ENCODE measurements at places on chromosomes 13 and 19.

DNA sequence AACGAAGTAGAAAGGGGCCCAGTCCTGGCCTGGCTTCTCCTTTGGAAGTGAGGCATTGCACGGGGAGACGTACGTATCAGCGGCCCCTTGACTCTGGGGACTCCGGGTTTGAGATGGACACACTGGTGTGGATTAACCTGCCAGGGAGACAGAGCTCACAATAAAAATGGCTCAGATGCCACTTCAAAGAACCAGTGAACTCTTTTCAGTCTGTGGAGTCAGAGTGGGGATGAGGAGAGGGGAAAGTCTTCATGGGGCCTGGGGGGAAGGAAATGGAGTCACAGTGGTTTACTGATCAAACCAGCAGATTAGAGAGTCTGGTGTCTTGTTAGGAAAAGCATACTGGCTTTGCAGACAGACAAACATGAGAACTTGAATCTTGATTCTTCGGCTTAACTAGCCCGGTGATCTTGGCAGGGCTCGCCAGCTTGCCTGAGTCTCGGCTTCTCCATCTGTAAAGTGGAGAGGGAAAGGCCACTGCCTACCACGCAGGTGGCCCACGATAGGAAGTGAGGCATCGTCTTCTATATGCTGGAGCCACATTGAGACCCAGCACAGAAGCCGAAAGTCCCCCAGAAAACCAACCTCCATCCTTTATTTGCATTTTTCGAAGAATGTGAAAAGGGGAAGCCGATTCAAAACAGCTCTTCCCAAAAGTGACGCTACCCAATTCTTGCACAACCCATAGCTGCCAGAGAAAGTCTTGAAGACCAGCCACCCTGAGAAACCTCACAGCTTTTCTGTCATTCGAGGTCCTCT is at the start of gene FFAR1:
FFAR1 (plus strand) TSS at position 732 of the 759 bp plus-strand sequence. CDS start 3,650 bp downstream, outside the sequence.
- no peak for DNase-seq

- DNase-seq: no peak
These were observed 157.9 kb downstream of the UQCRFS1 start for GRCh38 chr19:29054886-29055675.

- DNase-seq: peak; percentile 88
These were observed 23.5 kb downstream of the KCTD15 start for GRCh38 chr19:33819880-33820781.

GRCh38 chr19:18742838-18743783 is 48.0 kb downstream of the COMP start:
- DNase-seq: peak; percentile 64

DNA sequence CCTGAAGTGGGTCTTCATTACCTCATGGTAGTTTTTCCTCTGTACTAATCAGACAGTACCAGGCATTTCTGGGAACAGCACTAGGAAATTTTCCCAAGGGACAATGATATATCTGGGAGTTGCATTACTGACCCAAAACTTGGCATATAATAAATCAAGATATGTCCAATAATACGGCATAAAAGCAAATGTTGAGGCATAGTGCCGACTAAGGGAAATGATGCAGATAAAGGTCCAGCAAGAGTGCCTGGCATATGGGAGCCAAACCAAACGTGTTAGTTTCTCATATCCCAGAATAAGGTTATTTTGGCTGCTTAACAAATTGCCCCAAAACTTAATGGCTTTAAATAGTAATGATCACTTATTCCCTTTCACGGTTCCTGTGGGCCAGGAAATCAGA is 12.1 kb upstream of the TDRD3 start:
- DNase-seq: no peak

DNA sequence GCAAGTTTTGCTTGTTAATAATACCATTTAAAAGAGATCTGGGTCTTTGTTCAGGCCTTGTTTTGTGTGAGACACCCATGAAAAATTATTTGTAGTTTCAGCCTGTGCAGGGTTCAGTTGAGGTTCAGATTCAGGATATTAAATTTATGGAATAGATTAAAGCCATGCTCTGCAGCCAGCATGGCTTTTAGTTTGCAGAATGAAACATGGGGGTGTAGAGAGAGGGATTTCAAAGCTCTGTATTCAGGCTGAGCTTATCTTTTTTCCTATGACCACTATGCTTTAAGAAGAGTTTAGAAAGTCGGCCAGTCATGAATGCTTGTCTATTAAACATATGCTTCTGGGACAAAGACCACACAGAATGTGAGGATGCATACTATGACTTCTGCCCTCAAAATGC is 73.6 kb downstream of the DCLK1 start:
- no peak for DNase-seq

DNA sequence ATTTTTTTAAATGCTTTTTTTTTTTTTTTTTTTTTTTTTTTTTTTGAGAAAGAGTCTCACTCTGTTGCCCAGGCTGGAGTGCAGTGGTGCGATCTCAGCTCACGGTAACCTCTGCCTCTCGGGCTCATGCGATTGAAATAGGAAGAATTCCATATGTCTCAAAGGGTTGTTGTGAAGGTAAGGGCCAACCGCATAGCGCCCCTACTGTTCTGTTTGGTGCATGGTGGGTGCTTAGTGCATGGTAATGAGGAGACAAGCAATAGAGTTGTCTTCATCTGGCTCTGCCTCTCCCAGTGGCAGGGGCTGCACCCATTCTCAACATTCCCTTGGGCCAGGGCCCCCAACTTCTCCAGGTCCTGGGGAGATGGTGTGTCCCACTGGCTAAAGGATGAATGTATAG is 68.7 kb downstream of the RASL11A start:
- peak; percentile 58 for DNase-seq

DNA sequence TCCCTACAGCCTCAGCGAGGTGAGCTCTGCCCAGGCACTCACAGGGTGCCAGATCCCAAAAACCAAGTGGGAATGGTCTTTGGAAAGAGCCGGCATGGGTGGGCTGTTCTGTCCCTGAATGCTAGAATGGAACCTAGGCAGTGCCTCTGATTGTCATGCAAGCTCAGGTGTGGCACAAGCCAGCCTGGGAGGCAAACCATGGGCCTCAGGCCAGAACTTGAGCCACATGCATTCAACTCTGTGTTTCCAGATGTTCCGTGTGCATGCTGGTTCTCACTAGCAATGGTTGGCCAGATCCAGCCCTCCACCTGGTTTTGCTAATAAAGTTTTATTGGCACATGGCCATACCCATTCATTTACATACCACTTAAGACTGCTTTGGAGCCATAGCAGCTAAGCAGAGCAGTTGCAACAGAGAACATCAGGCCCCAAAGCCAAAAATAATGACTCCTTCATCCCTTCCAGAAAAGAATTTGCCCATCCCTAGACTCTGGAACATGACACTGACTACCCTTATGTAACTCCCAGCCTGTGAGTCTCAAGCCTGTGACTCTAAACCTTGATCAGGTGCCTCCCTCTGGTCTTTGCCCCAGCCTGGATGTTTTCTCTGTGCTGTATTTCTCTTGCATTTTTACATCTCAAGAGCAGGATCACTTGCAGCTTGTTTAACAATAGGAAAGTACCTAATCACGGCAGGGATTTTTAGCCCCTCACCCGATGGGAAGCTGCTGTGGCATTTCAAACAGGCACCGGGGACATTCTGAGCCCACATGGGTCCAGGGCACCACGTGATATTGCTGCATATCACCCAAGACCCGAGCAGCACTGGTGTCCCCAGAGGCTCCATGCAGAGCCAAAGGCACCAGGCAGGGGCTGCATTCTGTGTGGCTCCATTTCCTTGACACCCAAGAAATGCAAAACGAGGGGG is 55.4 kb upstream of the USE1 start:
- DNase-seq: no peak

DNA sequence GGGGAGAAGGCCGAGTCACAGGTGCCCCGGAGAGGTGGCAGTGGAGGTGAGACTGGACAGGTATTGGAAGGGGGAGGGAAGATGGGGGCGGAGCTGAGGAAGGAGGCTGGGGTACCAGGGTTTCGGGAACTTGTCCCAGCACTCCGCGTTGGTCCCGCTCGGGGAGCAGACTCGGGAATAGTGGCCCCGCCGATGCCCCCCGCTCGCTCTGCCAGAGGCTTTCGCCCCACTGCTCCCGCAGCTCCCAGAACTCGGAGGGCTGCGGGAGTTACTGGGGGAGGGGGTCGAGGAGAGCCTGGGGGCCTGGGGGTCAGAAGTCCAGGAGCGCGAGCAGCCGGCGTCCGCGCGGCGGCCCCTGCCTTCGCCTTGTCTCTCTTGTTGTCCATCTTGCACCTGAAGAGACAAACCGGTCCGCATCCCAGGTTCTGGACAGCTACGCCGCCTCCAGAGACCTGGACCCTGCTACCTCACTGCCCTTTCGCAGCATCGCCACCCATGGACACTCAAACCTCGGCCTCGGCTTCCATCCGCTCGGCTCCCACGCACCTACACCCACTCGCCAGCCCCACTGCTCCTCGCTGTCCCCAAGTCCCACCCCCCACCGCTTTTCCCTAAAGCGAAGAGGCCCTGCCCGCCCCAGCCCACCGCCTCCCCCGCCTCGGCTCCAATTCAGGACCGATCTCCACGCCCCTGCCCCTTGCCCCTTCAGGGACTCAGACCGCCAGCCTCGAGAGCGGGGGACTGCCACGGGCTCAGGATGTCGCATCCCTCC is 700 bp downstream of the PRR36 start:
- no peak for DNase-seq

- no peak for DNase-seq
These were observed 20.8 kb upstream of the EPHX3 start for GRCh38 chr19:15253061-15253460.

- no peak for DNase-seq
These were observed 11.7 kb downstream of the NDUFB7 start for GRCh38 chr19:14559916-14560775.

DNA sequence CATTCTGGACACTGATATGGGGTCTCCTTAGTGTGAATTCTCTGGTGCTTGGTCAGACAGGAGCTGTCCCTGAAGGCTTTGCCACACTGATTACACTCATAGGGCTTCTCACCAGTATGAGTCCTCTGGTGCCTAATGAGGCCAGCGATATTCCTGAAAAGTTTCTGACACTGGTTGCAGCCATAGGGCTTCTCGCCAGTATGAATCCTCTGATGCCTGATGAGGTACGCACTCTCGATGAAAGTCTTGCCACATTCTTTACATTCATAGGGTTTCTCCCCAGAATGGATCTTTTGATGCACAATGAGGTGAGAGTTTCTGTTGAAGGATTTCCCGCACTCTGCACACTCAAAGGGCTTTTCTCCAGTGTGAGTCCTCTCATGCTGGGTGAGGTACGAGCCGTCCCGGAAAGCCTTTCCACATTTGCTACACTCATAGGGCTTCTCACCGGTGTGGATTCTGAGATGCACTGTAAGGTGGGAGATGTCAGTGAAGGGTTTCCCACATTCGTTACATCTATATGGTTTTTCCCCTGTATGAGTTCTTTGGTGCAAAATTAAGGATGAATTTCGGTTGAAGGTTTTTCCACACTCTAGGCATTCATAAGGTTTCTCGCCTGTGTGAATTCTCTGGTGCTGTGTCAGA is 22.4 kb downstream of the ZNF329 start:
- DNase-seq: no peak

DNA sequence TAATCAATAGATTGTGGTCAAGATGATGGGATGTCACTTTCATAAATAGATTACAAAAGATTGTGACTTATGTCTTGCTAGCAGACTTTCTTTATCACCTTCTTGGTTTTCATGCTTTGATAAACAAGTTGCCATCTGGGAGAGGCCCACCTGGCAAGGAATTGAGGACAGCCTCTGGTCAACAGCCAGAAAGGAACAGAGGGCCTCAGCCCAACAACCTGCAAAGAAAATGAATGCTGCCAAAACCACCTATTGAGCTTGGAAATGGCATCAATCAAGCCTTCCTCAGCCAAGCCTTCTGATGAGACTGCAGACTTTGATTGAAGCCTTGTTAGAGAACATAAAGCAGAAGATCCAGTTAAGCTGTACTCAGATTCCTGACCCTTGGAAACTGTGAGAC is 288.6 kb downstream of the SPRY2 start:
- no peak for DNase-seq

DNA sequence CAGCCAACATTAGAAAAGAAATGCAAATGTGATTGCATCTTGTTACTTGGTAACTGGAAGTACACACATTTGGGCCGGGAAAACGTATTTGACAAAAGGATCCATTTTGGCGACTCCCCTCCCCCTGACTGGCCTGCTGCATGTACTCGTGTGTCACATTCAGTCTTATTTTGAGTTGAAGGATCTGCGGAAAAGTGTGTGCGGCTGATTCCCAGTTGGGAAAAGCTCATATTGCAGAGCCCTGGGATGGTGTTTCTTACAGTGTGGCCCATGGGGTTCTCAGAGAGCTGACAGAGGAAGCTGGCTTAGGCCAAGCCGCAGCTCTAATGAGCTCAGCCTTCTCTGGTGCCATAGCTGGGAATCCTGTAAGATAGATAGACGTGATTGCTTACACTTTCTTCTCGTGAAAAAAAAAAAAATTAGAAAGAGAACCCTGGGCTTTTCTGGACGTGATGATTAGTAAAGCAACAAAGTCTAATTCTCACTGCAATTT is 170.3 kb upstream of the ARGLU1 start:
- no peak for DNase-seq

DNA sequence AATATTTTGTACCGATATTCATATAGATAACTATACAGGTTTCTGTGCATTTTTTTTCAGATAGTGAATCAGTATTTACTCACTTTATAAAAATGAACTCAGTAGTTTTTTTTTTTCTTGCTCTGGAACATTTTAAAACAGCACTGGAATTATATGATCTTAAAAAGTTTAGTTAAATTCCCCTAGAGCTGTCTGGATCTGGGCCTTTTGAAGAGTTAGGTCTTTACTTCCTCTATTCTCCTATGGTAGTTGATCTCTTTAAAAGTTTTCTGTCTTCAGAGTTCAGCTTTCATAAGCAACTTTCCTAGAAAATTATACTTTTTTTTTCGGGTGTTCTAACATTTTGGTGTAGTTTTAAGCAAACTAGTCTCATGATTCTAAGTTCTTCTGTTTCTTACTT is 21.8 kb upstream of the RBM26 start:
- no peak for DNase-seq

- no peak for DNase-seq
These were observed 11.2 kb downstream of the ZNF83 start for GRCh38 chr19:52626915-52627314.

DNA sequence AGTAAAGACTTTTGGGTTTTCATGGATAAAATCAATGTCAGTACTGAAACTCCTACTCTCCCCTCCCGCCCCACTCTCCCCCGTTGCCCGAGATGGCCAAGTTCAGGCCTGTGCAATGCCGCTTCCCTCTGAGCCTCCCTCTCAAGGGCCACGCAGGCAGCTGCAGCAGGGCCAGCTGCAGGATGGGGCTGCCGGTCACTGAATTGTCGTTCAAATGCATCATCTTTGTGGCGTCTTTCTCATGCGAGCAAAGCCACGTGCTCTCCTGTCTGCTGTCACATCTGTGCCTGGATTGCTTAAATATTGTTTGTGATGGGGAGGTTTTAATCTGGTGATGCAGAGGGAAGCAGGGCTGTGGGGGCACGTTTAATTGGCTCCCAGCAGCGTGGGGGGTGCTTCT is 26.6 kb downstream of the SHISA2 start:
- DNase-seq: no peak

- peak; percentile 34 for DNase-seq
These were observed 831 bp downstream of the PGPEP1 start for GRCh38 chr19:18340990-18341868.

Data from fibroblast of pulmonary artery (primary cell).